Right cardiac atrium (tissue), 5 donors: ENCODE measurements at places on chromosomes 7 and 10. TPM values are rescaled to one million over a fixed set of nuclear protein-coding genes. Genes with fewer than 3 reads are reported as not detected.
A peak's percentile ranks its signal among the peaks of the same experiment; 100 is the strongest.

DNA sequence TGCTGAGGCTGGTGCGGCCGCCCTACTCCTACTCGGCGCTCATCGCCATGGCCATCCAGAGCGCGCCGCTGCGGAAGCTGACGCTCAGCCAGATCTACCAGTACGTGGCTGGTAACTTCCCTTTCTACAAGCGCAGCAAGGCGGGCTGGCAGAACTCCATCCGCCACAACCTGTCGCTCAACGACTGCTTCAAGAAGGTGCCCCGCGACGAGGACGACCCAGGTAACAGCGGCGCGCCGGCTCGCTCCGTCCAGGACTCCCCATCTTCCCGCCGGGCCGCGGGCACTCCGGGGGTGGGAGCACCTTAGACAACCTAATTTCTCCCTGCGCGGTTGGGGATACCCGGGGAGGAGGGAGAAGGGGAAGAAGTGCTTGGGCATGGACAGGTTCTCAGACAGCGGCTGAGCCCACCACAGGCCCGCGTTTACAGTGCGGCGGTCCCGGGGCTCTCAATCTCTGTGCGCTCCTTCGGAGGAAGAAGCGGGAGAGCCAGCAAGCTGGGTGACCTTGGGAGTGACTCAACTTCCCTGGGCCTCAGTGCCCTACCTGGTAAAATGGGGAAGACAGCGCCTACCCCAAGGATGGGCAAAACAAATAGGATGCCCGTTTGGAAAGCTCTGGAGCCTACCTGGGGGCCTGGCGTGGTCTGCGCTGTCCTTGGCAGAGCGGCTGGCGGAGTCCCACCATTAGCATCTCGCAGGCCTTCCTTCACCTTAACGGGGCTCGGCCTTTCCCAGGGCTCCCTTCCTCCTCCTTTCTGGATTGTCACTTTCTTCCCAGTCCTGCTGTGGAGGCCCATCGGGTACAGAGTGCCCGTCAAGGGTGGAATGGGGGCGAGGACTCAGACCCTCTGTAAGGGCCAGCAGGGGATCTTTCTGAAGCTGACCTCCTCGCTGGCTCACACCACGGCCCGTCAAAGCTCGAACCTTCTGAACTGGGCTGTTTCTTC is 852 bp downstream of the FOXI2 start:
- no peak for DNase-seq

GRCh38 chr7:46679671-46680070 is 758.6 kb upstream of the IGFBP3 start:
- DNase-seq: no peak

DNA sequence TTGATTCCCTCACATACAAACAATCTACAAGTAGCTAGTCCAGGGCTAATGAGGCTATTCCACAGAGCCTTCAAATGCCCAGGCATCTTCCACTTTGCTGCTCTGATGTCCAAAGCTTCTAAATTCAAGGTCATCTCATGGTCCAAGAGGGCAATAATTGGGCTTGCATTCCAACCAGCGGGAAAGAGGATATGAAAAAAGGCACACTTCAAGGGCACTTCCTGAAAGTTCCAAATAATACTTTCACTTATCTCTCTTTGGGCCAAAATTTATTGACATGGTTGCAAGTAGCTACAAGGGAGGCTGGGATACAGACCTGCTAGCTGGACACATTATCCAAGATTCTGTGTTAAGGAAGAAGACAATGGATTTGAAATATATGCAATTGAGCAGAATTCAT is 25.2 kb upstream of the APBB1IP start:
- no peak for DNase-seq

GRCh38 chr10:54614072-54614471 is 187.0 kb downstream of the PCDH15 start:
- no peak for DNase-seq

GRCh38 chr7:7705318-7705717 is 13.1 kb downstream of the RPA3 start:
- DNase-seq: no peak

The TEX36 gene
- total RNA-seq: not detected

DNA sequence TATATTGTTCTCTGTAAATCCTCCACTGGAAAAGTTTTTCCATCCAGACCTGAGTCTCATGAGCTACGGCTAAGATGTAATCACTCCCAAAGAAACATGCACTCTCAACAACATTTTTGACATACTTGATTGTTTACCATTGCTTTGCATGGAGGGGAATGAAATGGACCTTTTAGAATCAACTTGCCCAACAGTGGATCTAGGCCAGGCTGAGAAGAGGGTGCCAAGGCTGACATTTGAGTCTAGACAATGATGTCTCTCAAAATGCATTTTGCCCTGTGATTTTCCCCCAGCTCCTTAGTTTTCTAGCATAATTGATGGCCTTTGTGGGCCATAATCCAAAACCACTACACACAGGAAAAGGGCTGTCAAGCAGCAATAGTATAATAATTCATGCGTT is 297.9 kb upstream of the KLF6 start:
- DNase-seq: no peak

- no peak for DNase-seq
These were observed 45.8 kb downstream of the MKX start for GRCh38 chr10:27699776-27700175.

The MOSPD3 gene
- total RNA-seq: 13.7 TPM

- no peak for DNase-seq
These were observed 107.4 kb downstream of the DYNC2I1 start for GRCh38 chr7:158963771-158964241.

- no peak for DNase-seq
These were observed 74.5 kb downstream of the COBL start for GRCh38 chr7:51242007-51242691.

DNA sequence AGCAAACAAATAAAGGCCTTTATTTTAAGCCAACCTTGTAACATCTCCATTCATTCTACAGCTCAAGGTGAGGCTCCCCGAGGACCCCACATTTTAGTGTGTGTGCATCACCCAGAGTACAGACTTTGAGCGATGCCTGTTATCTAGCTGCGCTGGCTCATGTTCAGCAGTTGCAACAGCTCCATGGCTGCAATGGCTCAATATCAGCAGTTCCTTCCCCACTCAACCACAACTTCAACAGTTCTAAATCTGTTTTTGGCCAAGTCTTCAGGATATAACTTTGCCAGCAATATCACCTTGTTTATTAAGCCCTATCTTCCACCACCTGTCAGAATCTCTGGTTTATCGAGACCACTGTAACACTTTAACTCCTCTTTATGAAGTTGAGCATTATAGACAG is 95.8 kb downstream of the WNT2 start:
- DNase-seq: peak; percentile 61

- DNase-seq: no peak
These were observed 37.2 kb downstream of the TMEM120A start for GRCh38 chr7:75957021-75957736.

DNA sequence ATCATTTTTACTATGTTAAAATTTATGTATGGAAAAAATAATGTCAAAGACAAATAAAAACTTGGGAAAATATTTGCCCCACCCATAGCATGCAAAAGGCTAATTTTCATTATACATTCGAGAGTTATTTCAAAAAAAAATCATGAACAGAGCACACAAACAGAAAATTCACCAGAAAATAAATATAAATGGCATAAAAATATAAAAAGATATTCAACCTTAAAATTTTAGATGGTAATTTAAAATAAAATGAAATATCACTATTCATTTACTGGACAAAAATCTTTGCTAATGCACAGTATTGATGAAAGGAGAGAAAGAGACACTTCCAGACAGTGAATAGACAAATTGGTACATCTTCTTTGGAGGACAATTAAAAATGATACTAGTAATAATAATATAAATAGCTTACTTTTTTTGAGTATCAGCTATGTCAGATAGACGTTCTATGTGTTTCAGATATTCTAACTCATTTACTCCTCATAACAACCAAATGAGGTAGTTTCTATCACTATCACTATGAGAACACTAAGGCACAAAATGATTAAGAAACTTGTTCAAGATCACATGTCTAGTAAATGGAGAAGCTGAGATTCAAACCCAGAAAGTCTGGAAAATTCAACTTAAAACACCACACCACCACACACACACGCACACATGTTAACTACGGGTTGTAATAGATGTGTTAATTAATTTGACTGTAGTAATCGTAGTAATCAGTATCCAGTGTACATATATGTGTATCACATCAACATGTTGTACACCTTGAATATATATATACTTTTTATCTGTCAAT is 63.0 kb downstream of the CCDC71L start:
- no peak for DNase-seq

DNA sequence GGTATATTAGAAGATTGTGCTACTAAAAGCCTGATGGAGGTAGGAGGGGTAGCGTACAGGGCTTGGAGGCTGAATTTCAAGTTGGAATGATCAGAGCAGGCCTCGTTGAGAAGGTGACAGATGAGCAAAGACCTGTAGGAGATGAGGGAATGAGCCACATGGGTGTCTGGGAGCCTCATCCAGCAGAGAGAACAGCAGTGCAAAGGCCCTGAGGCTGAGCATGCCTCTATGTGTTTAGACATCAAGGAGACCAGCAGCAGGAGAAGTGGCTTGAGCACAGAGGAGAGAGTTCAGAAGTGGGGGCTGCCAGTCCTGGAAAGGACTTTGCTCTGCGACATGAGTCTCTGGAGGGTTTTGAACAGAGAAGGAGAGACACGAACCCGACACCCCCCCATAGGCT is 111.7 kb downstream of the TMEM130 start:
- no peak for DNase-seq

- no peak for DNase-seq
These were observed 24.1 kb downstream of the AMZ1 start for GRCh38 chr7:2711895-2712675.

The EXOC4 gene
- total RNA-seq: 39.3 TPM

DNA sequence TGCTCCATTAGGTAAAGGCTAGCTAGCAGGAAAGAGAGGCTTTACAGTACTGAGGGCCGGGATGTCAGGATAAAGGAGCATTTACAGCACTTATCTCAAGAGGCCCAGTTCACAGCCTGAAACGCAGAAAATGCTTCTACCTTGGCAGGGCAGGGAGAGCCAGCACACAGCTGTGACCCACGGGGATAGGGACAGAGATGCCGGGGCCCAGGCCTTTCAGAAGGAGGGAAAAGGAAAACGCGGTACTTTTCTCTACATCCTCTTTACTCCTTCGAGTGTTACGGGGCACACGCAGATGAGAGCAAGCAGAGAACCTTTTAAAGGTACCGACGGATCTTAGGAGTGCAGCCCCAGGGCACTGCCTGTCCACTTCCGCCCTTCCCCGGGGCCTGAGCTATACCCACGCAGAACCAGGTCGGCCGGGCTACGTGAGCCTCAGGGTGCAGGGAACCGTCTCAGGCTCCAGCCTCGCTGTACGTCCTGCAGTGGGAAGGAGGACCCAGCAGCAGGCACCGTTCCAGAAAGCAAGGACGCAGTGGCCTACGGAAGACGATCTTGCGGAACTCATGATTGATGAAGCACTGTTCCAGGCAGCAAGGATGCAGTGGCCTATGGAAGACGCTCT is 232.3 kb downstream of the ELFN1 start:
- DNase-seq: peak; percentile 36

The MRC1 gene
- total RNA-seq: 24.4 TPM

DNA sequence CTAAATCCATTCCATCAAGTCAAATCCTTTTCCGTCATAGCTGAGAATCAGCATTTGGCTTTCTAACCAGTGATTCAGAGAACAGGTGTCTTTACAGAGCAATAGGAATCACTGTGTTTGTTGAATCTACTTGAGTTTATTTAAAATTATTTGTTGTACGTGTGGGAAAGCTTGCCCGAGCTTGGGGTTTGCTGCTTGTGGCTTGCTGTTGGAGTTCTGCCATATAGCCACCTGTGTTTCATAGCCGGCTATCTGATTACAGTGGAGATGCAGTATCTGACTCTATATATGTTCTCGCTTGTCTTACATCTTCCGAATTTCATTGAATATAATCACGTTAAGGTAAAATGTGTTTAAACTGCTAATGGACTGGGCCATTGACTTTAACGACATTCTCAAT is 274.3 kb upstream of the MKI67 start:
- DNase-seq: no peak

The AKR1B15 gene
- total RNA-seq: not detected

DNA sequence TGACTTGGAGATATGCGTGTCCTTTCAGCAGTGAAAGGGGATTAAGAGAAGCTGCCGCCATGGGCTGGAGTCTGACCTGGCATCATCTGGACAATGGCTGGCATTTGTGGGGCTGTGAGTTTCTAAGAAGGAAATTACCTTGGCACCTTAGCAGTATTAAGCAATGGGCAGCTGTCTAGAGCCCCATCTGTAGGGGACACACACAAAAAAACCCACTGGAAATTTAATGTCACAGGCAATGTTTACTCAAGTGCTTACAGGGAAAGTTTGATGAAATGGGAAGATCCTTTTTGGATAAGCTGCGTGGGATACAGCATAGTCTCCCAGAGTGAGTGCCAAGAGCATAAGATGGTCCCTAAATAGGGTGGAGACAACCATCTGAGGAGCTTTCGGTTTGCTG is 25.0 kb downstream of the ADRA2A start:
- DNase-seq: no peak

DNA sequence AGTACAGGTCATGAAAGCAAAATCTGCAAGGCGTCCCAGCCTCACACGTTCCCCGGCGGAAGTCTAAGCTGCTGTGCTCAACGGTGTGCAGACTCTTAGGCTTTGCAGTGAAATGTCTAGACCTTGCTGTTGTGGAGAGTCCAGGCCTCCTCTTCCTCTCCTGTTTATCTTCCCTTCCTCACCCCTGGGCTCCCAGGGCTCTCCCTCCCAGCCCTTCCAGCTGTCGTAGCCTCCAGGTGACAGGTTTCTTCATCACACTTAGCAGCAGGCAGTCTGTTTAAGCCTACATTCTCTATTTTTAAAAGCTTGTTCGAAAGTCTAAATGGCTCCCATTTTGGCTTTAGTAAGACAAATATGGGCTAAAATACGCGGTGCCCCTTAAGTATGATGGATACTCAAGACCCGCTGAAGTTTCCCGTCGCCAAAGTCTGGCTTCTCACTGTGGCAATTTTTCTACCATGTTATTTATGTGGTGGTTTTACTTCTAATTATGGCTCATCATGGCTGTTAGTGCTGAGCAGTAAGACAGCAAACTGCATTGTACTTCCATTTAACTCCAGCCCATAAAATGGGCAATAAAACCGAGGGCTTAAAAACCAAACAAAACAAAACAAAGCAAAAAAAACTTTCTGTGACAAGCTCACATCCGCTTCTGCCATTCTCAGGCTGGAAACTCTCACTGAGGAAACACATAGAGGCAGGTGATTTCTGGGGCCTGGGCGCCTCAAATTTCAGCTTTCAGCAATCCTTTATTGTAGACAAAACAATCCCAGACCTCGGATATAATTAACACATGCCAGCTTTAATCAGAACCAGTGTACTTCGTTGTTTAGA is 243.2 kb downstream of the SNX10 start:
- no peak for DNase-seq

GRCh38 chr7:73606801-73607691 is 17.3 kb downstream of the MLXIPL start:
- DNase-seq: peak; percentile 49

- DNase-seq: peak; percentile 64
These were observed 22.7 kb downstream of the FAM53B start for GRCh38 chr10:124721330-124722045.

DNA sequence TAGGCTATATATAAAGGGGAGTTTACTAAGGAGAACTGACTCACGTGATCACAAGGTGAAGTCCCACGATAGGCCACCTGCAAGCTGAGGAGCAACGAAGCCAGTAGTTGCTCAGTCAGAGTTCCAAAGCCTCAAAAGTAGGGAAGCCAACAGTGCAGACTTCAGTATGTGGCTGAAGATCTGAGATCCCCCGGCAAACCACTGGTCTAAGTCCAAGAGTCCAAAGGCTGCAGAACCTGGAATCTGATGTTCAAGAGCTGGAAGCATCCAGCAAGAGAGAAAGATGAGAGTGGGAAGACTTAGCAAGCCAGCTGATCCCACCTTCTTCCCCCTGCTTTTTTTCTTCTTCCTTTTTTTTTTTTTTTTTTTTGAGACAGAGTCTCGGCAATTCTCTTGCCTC is 27.0 kb upstream of the GSDME start:
- DNase-seq: no peak
